Muscle of leg (tissue), 16 donors: ENCODE measurements at places on chromosomes 11 and 22.

- DNase-seq, result no peak
Observed at GRCh38 chr22:50699756-50700386, 27.2 kb downstream of the SHANK3 start.

DNA sequence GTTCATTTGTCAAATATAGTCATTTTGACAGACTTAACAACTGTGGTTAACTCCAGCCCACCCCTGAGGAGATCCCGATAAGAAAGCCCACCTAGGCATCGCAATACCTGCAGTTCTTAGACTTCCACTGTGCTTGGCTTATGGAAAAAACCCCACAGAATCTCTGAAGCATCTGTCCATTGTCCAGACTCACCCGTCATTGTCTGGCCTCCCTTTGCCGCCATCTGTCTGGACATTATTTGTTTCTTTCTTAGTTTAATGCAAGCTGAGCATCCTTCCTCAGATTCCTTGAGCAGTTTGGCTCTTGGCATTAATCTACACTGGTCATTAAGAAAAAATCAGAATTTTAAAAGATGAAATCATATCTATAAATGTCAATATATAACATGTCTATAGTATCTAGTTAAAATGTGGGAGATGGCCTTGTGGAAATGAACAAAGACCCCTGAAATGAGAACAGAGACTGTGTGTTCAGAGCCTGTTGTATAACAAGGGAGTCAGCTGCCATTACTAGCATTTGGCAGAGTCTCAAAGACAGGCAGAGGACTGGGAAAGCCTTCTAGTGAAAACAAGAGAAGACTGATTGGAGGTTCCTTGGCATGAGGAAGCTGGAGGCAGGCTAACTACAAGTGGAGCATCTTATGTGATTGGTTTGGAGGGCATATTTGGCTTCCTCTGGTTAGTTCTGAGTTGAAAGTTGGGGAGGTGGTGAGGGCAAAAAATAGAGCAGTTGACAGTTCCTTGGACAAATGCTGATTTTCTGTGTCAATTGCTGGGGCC, 80.4 kb downstream of the SPON1 start:
- DNase-seq, result peak; percentile 51

DNA sequence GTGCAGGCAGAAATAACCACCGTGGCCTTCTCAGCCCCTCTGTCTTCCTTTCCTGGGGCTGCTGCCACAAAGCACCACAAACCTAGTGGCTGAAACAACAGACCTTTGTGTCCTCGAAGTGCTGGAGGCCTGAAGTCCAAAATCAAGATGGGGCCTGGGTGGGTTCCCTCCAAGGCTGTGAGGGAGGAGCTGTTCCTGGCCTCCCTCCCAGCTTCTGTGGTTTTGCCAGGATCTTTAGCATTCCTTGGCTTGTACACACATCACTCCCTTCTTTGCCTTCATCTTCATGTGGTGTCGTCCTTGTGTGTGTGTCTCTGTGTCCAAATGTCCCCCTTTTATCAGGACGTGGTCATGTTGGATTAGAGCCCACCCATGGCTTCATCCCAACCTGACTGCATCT, 29.0 kb upstream of the PARVG start:
- peak; percentile 39 for DNase-seq

- DNase-seq, result no peak
Observed at GRCh38 chr11:72421351-72421750, 13.0 kb downstream of the CLPB start.
